ENCODE measurements at places on chromosomes 6 and 20.
A peak's percentile ranks its signal among the peaks of the same experiment; 100 is the strongest.

GRCh38 chr6:25404091-25404490 is 124.9 kb downstream of the CARMIL1 start:
- no peak for DNase-seq

DNA sequence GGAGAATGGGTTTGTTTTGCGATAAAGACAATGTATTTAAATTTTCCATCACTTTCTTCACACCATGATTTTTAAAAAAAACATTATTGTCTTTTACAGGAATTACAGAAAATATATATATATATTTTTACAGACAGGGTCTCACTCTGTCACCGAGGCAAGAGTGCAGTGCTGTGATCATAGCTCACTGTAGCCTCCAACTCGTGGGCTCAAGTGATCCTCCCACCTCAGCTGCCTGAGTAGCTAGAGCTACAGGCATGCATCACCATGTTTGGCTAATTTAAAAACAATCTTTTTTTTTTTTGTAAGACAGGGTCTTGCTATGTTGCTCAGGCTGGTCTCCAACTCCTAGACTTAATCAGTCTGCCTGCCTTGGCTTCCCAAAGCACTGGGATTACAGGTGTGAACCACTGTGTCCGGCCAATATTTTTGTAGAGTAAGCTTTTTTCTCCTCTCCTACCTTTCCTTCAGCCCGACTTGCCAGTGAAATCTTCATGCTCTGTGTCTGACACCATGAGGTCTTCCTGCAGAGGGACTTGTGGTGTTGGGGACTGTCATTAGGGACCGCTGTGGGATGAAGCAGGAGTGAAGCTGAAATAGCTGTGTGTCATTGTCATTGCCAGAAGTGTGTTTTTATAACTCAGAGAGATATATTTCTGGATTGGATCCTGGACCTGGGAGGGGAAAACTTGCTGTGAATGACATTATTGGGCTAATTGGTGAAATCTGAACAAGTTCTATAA is 13.2 kb downstream of the DSP start:
- DNase-seq: no peak

- DNase-seq: peak; percentile 26
These were observed 507 bp upstream of the VGLL2 start for GRCh38 chr6:117264692-117265409.

DNA sequence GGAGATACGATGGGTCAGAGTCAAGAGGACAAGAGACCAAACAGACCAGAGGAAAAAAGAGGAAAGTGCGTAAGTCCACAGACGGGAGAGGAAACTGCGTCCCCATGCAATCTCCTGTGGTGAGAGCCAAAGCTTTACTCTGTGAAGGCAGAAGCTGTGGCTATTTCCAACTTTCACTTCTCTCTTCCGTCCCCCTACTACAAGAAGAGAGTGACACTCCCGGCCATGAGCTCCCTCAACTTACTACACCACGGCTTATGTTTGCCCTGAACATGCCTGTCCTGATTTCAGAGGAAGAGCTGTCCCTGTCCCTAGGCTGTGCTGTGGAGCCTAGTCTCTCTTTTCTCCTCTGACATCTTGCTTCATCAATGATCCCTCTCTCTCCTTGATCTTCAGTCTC is 11.5 kb upstream of the SSR1 start:
- DNase-seq: no peak

- DNase-seq: no peak
These were observed 162.3 kb downstream of the UTRN start for GRCh38 chr6:144447472-144447871.

DNA sequence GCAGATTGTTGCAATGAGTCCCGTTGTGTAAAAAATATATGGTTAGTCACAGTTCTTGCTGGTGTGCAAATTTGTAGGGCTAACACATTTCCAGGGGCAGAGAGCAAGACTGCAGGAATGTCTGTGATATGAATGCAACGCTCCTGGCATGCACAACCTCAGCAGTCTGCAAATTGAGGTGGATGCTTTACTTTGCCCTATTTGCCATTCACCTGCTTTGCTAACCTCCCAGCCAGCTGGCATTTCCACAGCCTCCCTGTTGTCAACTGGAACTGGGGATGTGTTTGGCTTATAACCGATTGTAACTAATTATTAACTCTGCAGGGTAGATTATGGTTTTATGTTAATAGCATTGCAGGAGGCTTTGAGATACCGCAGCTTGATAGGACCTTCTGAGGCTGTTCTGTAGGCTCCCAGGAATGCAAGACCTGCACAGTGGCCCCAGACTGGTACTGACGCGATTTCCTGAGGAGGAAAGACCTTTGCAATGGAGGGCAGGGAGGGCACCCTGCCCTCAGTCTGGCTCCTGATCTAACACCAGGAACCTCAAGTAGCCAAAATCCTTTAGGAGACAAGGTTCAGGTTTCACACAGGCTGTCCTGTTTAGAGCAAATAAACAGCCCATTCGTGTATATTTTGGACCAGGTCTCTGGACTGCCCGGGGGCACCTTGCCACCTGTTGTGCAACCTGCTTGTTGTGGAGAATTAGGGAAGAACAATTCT is 53.4 kb downstream of the EDN1 start:
- DNase-seq: no peak

All from DMS79 treated with DMSO at 0.1 percent for 48 hours (cell line).